ENCODE measurements at places on chromosomes 5 and 9.

DNA sequence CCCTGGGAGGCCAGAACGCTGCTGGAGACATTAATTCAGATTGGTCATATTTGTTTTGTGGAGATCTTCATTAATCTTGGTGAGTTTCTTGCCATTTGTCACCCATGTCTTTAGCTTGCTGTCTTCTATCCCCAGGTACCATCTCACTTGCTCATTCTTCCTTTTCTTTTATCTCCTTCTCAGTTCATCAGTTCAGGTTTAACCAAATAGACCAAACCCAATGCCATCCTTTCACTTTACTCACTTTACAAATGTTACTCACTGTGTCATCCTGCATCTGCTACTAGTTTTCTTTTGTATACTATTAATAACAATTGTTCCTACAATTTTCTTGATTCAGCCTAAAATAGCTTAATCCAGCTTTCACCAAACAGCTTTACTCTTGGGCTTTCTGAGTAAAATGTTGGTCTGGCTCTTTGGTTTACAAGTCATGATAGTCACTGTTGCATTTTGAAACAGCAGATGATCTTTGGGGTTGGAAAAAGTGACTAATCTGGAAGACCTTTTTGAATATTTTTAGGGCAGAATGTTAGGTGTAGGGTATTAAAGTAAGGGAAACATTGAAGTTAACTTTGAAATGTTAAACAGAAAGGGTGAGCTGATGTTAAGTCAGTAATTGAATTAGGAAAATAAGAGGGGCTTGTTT lies 246.9 kb downstream of the ZSWIM6 start:
- DNase-seq = no peak

DNA sequence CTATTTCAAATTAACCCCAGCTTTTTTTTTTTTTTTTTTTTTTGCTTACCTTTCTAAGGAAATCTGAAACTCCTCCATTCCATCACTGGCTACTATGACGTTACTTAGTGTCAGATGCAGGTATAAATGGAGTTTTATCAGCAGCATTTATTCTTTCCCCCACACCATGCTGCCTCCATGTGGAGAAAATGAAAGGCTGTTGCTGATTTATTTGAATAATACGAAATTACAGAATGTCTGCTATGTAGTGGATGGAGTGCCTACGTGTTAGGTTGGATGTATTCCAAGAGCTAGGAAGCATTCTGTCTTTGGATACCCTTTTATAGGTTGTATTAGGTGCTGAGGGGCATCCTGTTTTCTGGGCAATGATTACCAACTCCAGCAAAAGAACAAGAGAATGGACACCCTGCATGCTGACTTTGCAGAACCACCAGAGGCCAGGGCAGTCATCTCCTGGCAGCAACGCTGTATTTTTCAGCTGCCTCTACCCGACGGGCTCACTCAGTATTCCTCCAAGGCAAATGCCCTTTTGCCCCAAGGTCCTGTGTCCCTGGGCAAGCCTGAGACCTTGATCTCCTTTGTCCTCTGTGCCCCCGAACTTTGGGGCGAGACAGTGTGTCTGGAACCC lies 199.5 kb downstream of the ALDH1A1 start:
- DNase-seq = no peak

DNA sequence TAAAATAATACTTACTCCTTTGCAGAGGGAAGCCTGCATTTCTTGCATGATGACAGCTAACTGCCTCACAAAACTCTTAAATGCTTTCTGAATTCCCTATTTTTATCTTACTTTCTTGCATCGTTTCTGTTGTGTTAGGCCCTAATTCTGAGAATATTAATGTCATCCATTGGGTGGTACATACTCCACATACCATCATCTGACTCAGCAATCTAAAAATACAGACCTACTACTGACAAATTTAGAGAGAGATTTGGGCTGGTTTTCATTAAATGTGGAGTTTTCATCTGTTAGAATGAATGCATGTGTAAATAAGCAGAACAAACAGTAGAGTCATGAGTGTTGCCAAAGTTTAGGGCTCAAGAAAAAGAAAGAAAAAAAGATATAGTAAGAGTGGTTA lies 26.5 kb upstream of the KCNN2 start:
- no peak for DNase-seq

GRCh38 chr5:5886812-5887486 lies 464.5 kb downstream of the ICE1 start:
- no peak for DNase-seq

DNA sequence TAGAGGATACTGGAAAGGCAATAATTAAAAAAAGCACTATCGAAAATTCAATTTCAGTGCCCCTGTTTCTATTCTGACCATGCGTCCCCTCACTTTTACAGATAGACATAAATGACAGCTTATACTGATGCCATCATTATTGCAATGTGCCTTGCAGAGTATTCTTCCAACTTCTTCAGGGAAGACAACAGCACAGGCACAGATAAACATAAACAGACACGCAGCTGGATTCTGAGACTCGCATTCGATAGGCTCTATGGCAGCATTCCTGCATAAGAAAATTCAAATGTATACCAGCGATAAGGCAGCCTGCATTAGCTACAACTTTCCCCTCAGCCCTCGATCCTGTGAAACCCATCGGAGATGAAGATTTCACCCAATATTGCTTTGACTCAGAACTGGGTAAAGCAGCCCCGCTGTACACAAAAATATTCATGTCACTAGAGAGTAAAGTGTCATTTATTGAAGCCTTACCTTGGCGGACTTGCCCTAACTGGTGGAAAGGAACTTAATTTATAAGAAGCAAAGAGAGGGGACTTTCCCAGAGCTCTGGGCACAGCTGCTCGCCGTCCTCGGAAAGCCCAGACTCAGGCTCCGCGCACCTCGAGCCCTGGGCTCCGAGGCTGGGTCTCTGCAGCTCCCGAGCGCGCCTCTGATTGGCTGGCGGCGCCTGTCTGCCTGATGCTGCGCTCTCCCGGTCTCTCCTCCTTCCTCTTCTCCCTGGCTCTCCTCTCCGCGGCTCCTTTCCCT lies at the start of gene CDH18:
CDH18 (minus strand) TSS at position 589 of the 750 bp plus-strand sequence. CDS start 149,214 bp downstream, outside the sequence.
- no peak for DNase-seq

DNA sequence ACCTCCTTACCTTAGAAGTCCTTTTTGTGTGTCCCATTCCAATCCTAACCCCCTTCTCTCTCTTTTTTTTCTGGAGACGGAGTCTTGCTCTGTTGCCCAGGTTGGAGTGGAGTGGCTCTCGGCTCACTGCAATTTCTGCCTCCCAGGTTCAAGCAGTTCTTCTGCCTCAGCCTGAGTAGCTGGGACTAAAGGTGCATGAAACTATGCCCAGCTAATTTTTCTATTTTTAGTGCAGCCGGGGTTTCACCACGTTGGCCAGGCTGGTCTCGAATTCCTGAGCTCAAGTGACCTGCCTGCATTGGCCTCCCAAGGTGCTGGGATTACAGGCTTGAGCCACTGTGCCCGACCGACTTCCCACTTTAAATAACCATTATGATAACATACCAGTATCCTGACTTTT lies 17.5 kb downstream of the TMEM38B start:
- no peak for DNase-seq

DNA sequence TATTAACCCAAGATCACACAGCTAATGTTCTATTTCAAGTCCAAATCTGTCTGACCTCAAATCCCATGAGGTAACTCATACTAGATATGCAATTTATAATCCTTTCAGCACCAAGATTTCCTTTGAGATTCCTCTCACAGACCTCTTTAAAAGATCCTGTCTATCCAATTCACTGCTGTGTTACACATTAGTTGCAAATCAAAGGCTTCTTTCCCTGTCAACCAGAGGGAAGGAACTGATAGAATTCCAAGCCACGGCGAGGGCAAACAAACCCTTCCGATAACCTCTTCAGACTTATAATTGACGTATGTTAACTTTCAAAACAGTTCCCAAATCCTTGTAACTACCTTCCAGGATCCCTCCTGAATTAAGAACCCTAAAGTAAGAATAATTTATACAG lies 168.9 kb downstream of the DRD1 start:
- DNase-seq = no peak

DNA sequence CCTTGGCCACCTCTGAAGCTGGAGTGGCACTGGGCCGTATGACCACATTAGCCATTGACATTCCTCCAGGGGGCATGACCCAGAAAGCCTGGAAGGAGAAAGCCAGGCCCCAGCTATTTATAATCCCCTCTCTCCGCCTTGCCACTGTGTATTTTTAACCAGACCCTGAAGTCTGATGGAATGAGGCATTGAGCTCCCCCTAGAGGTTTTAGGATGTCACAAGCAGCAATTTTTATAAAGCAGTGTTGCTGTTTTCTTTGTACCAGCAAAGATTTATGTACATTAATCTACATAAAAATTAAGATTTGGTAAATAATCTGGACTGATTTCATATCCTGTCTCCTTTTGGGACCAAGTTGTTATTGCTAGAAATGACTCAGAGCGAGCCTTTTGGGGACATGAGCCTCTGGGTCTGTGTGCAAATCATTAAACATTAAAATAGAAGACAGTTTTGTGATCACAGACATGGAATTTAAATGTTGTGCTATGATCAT lies 127.1 kb downstream of the TRIO start:
- DNase-seq = no peak

DNA sequence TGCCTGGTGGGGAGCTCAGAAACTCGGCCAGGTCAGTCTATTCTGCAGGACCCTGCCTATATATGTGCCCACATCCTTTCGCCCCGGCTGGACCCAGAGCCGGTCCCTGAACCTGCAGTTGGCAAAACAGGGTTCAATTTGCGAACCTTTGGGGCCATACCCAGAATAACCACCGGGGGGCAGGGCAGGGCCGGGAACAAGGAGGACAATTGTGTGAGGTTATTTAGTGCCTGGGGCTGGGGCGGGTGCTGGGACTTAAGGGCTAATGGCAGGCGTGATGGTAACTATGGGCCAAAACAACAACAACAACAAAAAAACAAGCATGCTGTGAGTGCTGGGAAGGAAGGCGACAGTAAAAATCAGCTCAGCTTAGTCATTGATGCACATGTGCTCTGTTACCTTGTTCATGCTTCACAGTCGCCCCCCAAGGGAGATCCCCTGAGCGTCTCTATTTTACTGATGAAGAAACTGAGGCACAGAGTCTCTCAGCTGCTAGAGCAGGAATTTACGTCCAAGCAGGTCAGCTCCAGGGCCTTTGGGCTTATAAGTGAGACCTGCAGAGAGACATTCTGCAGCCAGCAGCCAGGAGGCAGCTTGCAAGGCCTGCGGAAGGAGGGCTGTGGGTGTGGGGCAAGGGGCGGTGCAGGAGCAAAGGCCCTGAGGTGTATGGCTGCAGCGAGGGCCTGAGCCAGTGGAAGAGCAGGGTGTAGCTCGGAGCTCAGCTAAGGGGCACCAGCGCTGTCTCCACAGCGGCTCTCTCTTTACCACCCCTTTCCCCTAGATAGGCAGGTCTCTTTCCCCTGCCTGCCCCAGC lies 106.0 kb downstream of the PHF2 start:
- no peak for DNase-seq

DNA sequence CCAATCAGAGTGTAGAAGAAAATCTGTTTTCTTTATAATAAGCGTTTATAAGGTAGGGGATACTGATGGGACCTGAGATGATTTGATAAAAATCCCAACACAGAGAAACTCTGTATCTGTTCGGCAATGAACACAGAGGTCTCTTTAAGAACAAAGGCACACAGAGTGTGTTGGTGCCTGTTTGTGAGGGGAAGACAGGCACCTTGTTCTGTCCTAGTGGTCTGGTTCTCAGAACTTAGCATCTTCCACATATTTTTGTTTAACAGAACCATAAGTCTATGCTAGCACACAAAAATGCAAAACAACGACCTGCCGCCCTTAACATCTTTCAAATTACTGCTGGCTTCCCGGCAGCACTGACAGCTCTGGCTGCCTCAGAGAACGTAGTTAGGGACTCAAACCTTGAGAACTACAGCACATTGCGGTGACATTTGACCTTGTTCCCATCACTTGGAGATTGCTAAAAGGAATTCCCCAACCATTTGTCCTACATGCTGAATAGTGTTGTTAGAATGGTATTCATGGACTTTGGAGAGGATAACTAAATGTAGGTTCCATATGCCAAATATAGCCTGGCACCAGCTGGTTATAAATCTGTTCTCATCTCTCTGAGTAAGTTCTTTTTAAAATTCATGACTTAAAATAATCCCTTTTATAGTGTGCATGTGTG lies 871.7 kb upstream of the TYRP1 start:
- DNase-seq = no peak

- DNase-seq = no peak
Measured at GRCh38 chr5:75053304-75054133, 1.2 kb upstream of the GCNT4 start.

DNA sequence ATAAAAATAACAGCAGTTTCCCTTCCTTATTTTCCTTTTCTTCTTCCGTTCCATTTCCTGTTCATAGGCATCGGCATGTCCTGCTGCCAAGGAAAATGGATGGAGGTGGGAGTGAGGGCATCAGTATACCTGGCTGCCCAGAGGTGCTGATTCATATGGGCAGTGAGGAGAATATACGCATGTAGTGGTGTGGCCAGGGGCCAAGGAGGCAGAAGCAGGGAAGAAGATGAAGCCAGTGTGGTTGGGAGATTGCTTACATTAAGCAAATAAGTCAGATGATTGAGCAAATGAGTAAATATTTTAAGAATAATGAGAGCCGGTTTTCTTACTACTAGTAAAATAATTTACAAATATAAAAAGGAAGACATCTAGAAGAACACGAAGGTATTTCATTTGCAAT lies 344.9 kb upstream of the PAPPA start:
- DNase-seq = no peak

GRCh38 chr5:87099968-87100367 lies 167.7 kb upstream of the RASA1 start:
- DNase-seq = no peak

DNA sequence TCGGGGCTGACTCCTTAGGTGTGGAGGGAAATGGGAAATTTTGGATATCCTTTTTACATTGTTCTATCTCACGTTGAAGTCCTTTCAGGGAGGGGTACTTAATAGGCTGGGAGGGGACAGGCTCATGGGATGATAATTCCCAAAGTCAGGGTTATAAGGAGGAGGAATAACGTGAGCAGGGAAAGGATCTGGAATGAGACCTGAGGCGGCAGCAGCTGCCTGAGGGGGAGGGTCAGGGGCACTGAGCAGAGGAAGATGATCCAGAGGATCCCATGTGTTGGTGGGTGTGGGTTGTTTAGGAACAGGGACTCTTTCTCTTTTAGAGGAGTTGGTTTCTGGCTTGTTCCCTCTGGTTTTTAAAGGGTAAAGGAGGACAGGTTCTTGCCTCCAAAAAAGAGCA lies 18.7 kb downstream of the IFT74 start:
- no peak for DNase-seq

All from esophagus squamous epithelium (tissue), 5 donors.